ENCODE measurements at places on chromosomes 1 and 21.
A peak's percentile ranks its signal among the peaks of the same experiment; 100 is the strongest.

GRCh38 chr1:68470388-68470970 is 20.7 kb upstream of the RPE65 start:
- H3K27me3 ChIP-seq, result no peaks in the 10 kb centered on the region
- no peak overlapping the region for H3K27ac ChIP-seq
- H3K4me1 ChIP-seq, result no peaks in the 10 kb centered on the region
- no peak overlapping the region for H3K4me3 ChIP-seq
- peaks cover 6% of the 10 kb centered on the region for H3K36me3 ChIP-seq

- H3K36me3 ChIP-seq, result no peaks in the 10 kb centered on the region
- H3K27ac ChIP-seq, result no peak overlapping the region
- no peaks in the 10 kb centered on the region for H3K27me3 ChIP-seq
Measured at GRCh38 chr1:84582802-84583587, 8.8 kb upstream of the CTBS start.

- DNase-seq, result no peak
- H3K4me1 ChIP-seq, result peaks cover 16% of the 10 kb centered on the region
- H3K36me3 ChIP-seq, result peaks cover 15% of the 10 kb centered on the region
- H3K4me3 ChIP-seq, result no peak overlapping the region
- H3K27ac ChIP-seq, result peak overlapping the region; percentile 58
- no peaks in the 10 kb centered on the region for H3K27me3 ChIP-seq
Measured at GRCh38 chr1:23741609-23742008, 1.7 kb upstream of the ELOA start.

- H3K4me1 ChIP-seq, result peaks cover 4% of the 10 kb centered on the region
- no peaks in the 10 kb centered on the region for H3K36me3 ChIP-seq
- no peak overlapping the region for H3K4me3 ChIP-seq
- H3K27me3 ChIP-seq, result no peaks in the 10 kb centered on the region
Measured at GRCh38 chr1:240005997-240006650, 85.6 kb upstream of the FMN2 start.

DNA sequence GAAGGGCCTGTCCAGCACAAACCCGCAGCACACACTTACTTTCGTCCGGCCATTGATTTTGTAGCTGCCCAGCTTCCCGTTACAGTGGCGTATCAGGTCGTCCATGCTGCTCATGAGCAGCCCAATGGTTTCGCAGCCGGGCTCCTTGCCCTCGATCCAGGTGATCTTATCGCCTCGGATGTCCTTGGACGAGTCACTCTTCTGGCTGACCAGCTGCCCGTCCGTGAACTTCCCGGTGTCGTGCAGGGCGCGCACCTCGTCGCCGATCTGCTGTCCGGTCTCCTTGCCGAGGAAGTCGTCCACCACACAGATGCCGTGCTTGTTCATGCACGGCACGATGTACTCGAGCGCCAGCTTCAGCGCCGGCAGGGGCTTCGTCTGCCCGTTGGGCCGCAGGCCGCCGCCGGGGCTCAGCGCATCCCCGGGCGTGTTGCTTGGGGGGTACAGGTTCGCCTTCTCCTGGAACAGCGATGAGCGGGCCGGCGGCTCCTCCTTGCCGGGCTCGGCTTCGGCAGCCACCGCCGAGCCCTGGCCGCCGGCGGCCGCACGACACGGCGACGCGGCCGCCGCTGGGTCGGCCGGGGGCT is 1.0 kb downstream of the EGLN1 start:
- peak overlapping the region; percentile 78 for H3K27ac ChIP-seq
- no peak for DNase-seq
- H3K4me1 ChIP-seq, result peaks cover 27% of the 10 kb centered on the region
- peak overlapping the region; percentile 88 for H3K4me3 ChIP-seq
- no peaks in the 10 kb centered on the region for H3K27me3 ChIP-seq

DNA sequence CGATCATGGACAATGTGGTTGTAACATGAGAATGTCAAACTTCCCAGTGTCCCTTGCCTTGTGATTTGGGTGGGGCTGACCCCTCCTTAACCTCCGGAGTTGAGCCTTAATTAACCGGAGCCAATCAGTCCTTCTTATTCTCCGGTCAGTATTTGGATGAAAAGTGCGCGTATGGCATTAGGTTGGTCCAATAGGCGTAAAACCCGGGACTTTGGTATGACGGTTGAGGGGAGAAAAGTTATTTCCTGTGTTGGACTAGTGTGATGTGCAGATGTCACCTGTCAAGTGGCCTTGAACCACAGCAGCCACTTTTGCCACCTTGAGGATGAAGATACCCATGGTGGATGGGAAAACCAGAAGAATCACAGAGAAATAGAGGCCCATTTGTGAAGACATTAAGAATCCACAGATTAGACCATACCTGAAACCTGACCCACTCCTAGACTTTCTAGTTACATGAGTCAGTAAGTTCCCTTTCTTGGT is 5.1 kb downstream of the PAFAH2 start:
- no peak overlapping the region for H3K27ac ChIP-seq
- H3K4me1 ChIP-seq, result peaks cover 5% of the 10 kb centered on the region
- H3K4me3 ChIP-seq, result no peak overlapping the region
- no peak for DNase-seq
- peaks cover 4% of the 10 kb centered on the region for H3K36me3 ChIP-seq

DNA sequence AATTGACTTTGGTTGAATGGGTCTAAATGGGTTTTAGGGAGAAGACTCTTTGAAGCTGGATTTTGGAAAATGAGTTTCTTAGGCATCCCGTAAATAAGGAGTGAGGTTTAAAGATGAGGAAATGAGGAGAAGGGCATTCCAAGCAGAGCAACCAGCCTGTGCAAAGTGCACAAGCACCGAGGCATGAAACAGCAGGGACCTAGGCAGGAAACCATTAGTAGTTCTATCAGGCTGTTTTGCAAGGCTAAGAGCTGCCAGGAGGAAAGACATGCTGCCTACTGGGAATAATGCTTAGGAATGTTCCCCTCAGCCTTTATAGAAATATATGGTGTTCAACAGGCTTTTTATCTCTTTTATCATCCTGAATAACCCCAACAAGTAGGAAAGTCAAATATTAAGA is 153.1 kb upstream of the FGGY start:
- H3K27ac ChIP-seq, result peak overlapping the region; percentile 95
- H3K4me3 ChIP-seq, result no peak overlapping the region
- H3K36me3 ChIP-seq, result no peaks in the 10 kb centered on the region
- H3K27me3 ChIP-seq, result no peaks in the 10 kb centered on the region
- DNase-seq, result no peak

GRCh38 chr1:116020668-116021272 is 44.5 kb downstream of the SLC22A15 start:
- no peaks in the 10 kb centered on the region for H3K4me1 ChIP-seq
- no peak overlapping the region for H3K27ac ChIP-seq
- no peaks in the 10 kb centered on the region for H3K27me3 ChIP-seq

DNA sequence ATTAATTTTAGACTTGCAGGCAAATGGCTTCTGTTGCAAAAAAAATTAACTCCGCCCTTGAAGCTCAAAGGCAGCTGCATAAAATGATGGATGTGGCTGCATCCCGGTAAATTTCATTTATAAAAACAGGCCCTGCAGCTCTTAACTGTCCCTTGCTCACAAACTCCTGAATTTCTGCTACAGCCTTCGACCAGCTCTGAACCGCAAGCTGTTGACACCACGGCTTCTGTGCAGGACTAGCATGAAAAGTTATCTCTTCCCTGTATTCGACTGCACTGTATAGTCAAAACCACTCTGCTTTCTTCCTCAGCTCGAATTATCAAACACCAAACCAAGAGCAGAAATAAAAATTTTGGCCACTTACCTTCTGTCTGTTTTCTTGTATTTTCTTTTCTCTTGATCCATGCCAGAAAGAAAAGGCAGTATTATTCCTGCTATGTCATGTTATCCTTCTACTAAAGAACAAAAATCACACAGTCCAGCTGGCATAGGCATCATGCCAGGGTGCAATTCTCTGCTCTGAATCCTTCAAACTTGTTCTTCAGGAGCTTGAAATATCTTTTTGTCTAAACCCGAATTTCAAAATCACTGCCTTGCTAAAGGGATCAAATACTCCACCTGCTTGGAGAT is 195.5 kb upstream of the NCAM2 start:
- peaks cover 43% of the 10 kb centered on the region for H3K27me3 ChIP-seq
- no peak overlapping the region for H3K27ac ChIP-seq
- DNase-seq, result no peak
- H3K36me3 ChIP-seq, result no peaks in the 10 kb centered on the region
- no peaks in the 10 kb centered on the region for H3K4me1 ChIP-seq
- no peak overlapping the region for H3K4me3 ChIP-seq

GRCh38 chr1:244187310-244187709 is 136.2 kb downstream of the ZBTB18 start:
- no peak overlapping the region for H3K27ac ChIP-seq
- H3K27me3 ChIP-seq, result no peaks in the 10 kb centered on the region
- no peak for DNase-seq
- H3K4me3 ChIP-seq, result no peak overlapping the region
- H3K36me3 ChIP-seq, result no peaks in the 10 kb centered on the region

- no peaks in the 10 kb centered on the region for H3K27me3 ChIP-seq
- no peak overlapping the region for H3K27ac ChIP-seq
- H3K4me1 ChIP-seq, result no peaks in the 10 kb centered on the region
- peaks cover 4% of the 10 kb centered on the region for H3K36me3 ChIP-seq
Measured at GRCh38 chr1:178209935-178210334, 116.0 kb downstream of the RASAL2 start.

- DNase-seq, result no peak
- H3K4me3 ChIP-seq, result no peak overlapping the region
- no peaks in the 10 kb centered on the region for H3K36me3 ChIP-seq
Measured at GRCh38 chr1:229288516-229288915, 17.6 kb downstream of the RAB4A start.

GRCh38 chr1:61337441-61337951 is 255.1 kb downstream of the NFIA start:
- peaks cover 26% of the 10 kb centered on the region for H3K4me1 ChIP-seq
- peak overlapping the region; percentile 98 for H3K27ac ChIP-seq
- no peak for DNase-seq
- no peaks in the 10 kb centered on the region for H3K27me3 ChIP-seq

- H3K4me1 ChIP-seq, result no peaks in the 10 kb centered on the region
- H3K36me3 ChIP-seq, result no peaks in the 10 kb centered on the region
- no peak overlapping the region for H3K27ac ChIP-seq
- peaks cover 14% of the 10 kb centered on the region for H3K27me3 ChIP-seq
- no peak for DNase-seq
- H3K4me3 ChIP-seq, result no peak overlapping the region
Measured at GRCh38 chr1:213979751-213980586, 7.8 kb upstream of the PROX1 start.

DNA sequence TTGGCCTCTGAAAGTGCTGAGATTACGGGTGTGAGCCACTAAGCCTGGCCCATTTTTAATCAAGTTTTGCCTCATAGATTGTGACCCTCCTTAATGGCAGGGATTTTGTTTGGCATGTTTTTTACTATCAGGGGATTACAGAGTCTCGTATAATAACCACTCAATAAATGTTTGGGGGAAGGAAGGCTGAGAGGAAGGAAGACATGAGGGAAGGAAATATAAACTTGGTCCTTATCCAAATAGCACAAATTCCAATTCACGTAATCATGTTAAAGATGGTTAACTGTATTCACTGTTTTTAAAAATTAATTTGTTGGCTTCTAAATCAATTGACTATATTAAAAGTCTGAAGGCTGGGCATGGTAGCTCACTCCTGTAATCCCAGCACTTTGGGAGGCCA is 30.9 kb upstream of the SERTAD4 start:
- no peaks in the 10 kb centered on the region for H3K4me1 ChIP-seq
- DNase-seq, result no peak
- no peaks in the 10 kb centered on the region for H3K27me3 ChIP-seq
- no peaks in the 10 kb centered on the region for H3K36me3 ChIP-seq
- H3K27ac ChIP-seq, result no peak overlapping the region
- no peak overlapping the region for H3K4me3 ChIP-seq

DNA sequence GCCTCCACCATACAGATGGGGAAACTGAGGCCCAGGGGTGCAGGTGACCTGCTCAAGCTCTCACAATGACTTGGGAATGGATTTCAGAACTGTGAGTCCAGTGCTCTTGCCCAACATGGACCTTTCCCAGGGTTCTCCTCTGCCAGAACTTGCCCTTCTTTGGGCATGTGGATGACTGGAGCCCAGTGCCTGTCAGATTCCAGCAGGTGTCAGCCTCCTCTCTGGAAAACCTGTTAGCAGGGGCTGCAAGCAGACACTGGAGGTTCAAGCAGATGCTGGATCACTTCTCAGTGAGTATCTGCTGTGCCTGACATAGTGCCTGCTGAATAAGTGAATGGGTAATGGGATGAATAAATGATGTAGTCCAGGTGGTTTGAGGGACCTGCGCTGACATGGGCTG is 314.2 kb upstream of the POU3F1 start:
- no peak overlapping the region for H3K4me3 ChIP-seq
- no peak for DNase-seq
- no peaks in the 10 kb centered on the region for H3K4me1 ChIP-seq
- no peaks in the 10 kb centered on the region for H3K36me3 ChIP-seq
- no peaks in the 10 kb centered on the region for H3K27me3 ChIP-seq

DNA sequence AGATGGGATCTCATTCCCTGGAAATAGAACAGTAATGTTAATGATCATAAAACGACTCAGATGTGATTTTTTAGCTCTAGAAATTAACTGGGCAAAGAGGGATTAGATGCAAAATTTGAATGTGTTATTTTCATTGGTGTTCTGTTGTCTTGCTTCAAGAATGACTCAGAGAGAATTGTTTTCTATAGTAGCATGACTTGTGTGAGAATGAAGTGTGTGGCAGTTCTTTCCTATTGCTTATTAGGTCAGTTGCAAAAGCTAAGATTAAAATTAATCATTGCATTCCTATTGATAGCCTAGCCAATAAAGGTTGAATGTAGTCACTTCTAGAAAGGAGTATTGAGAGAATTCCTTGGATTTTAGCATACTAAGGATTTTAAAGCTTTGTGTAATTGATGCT is 22.9 kb downstream of the SPEN start:
- DNase-seq, result no peak

DNA sequence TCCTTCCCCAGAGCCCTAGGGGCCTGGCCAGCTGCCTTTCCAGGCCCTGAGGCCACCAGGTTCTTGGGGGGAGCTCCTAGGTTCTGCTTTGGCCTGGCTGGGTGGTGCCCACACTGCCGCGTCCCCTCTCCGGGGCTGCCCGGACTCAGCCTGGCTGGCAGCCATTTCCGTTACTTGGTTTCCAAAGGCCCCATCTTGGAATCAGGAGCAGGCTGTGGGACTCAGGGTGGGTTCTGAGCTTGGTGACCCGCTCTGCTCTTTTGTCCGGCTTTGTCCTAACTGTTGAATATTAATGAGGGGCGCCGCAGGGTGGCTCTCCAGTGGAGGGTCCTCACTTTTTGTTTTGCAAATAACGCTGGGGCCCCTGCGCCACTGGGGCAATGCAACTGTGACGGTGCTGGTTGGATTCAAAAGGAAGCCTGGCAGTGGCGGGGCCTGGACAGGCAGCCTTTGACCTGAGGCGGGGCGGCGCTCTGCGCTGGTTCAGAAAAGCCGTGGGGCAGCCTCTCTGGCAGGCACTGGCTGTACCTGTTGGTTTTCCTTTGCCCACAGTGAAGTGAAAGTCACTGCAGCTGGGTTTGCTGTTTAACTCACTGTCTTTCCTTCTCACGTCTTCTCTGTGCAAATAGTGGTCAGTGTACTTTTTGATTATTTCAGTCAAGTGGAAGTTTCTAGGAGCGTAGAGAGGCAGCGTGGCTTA is 20.2 kb downstream of the SKI start:
- DNase-seq, result no peak
- H3K4me1 ChIP-seq, result peaks cover 9% of the 10 kb centered on the region
- H3K4me3 ChIP-seq, result no peak overlapping the region
- H3K27ac ChIP-seq, result no peak overlapping the region
- no peaks in the 10 kb centered on the region for H3K27me3 ChIP-seq
